ENCODE measurements at places on chromosomes 3 and 15.
A peak's percentile ranks its signal among the peaks of the same experiment; 100 is the strongest.

- DNase-seq: no peak
These were observed 141.9 kb upstream of the SMAD3 start for GRCh38 chr15:66923438-66923881.

DNA sequence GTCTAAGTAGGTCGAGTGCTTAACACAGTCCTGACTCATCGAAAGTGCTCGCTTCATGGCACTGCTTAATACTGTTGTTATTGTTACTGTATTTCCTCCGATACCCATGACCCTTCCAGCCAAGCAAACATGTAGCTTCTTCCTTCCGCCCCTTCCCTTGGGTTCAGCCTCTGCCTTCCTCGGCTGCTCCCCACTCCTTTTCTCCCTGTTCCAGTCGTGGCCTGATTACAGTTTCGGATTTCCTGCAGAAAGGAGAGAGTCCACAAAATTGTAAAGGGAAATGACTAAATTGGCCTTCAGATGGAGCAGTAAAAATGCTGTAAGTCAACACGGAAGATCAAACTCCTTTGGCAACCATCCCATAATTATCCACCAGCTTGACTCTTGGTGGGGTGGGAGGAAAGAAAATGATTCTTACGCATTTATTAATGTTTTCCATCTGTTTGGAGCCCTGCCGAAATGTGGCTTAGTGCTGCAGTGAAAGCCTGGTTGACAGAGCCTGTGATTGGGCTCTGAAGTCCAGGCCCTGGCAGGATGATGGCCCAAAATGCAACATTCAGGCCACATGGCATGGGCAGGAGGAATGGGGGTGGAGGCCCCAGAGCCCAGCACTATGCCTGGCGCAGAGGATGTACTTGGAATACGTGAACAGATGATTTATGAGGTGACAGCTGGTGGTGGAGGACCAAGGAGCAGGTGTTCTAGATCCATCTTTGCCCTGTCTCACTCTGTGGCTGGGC, 37.6 kb downstream of the FAM3D start:
- peak; percentile 91 for DNase-seq

GRCh38 chr15:62691008-62691407, 351.5 kb upstream of the TPM1 start:
- DNase-seq: no peak

- no peak for DNase-seq
These were observed 81.9 kb upstream of the SLC25A36 start for GRCh38 chr3:140859592-140860336.

- DNase-seq: no peak
These were observed 70.1 kb downstream of the PLXNA1 start for GRCh38 chr3:127053026-127053425.

- DNase-seq: peak; percentile 50
These were observed 524.2 kb downstream of the NAALADL2 start for GRCh38 chr3:175383371-175383770.

GRCh38 chr3:44065311-44066094, 176.2 kb upstream of the TOPAZ1 start:
- DNase-seq: no peak

GRCh38 chr3:69612791-69613190, 126.5 kb upstream of the MITF start:
- DNase-seq: no peak

GRCh38 chr3:14725564-14726440, 50.9 kb downstream of the C3orf20 start:
- DNase-seq: peak; percentile 11

DNA sequence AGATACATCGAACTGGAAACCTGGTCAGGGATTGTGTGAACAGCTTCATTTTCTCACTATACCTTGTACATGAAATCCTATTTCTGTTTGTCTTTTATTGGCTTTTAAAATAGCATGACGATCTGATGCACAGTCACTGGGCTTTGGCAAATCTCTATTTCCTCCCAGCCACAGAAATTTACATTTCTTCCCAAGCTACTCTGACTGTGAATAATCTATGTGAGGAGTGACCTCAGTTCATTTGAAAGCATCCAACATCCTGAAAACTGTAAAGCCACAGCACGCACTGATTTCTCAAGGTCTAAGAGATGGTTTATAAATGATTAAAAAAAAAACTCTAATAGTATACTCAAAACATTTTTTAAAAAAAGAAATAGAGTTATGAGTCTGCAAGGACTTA, 450.3 kb downstream of the IL5RA start:
- DNase-seq: no peak

DNA sequence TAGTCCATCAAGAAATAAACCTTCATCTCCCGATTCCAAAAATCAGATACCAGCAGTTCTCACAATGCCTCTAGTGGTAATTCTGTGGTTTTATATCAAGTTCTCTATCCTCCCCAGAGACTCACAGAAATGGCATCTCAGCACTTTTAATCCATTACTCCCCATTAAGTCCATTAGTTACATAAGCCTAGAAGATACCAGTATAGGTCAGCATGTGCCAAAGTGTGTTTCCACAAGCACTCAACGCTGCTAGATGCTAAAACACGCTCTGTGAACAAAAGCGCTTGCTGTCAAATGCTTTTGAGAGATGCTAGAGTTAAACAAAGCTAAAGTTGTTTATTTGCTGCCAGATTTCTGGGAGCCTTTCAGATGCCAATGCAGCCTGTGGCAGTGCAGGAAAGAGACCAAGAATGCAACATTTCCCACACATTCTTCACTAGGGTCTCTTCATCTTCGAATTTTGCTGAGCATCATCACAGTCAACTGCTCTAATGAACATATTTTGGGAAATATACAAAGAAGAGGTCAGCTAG, 918.8 kb upstream of the CFAP20DC start:
- no peak for DNase-seq

DNA sequence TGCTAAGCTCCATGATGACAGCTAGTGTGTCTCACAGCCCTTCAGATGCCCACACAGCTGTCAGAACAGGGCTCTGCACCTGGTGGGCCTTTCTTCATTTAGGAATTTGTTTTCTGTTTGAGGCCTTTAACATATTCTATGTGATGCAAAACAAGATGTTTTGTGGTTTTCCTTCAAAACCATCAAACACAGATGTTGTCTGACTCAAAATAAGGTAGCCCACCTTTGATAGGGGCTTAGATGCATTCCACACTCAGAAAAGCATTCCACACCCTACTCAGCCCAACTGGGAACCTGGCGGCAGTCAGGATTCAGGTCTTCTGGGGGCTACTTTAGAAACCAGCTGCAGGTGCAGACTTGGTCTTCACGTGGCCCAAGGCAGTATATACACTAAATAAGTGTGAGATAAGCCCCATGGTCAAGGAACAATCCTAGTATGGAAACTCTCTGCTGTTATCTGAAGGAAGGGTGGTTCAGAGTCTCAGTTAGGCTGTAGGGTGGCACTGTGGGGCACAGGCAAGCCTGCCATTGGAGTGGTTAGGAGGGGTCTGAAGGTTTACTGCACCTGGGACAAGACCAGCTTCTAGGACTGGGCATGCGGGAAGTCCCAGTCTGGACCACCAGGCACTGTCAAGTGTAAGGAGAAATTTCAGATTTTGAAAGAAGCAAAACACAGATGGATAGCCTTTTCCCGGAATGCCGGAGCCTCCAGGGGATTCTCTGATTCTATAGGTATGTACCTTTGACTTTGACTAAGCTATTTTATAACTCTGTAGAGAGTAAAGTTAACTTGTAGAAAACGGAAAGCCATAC, 20.1 kb downstream of the LRRC2 start:
- DNase-seq: no peak

GRCh38 chr3:149969110-149969939, 1.4 kb downstream of the PFN2 start:
- no peak for DNase-seq

- no peak for DNase-seq
These were observed 39.9 kb upstream of the ADCY5 start for GRCh38 chr3:123488645-123489347.

GRCh38 chr3:73759297-73759711, 134.6 kb upstream of the PDZRN3 start:
- no peak for DNase-seq

DNA sequence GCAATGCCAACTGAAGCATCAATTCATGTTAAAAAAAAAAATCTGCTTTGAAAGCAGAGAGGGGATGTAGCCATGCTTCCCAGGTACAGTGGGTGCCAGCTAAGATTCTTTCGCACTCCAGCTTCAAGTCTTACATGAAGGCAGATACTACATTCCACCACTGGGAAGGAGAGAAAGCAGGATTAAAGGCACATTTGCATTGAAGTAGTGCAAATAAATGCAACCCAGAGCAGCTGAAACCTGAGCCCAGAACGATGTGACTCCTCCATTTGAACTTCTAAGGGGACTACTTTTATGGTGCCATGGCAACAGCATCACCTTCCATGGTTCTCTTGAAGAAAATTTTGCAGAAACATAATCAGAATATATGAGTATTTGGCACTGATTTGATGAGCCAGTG, 19.1 kb upstream of the GJD2 start:
- DNase-seq: no peak

- DNase-seq: no peak
These were observed 32.9 kb downstream of the GPR176 start for GRCh38 chr15:39887211-39887610.

DNA sequence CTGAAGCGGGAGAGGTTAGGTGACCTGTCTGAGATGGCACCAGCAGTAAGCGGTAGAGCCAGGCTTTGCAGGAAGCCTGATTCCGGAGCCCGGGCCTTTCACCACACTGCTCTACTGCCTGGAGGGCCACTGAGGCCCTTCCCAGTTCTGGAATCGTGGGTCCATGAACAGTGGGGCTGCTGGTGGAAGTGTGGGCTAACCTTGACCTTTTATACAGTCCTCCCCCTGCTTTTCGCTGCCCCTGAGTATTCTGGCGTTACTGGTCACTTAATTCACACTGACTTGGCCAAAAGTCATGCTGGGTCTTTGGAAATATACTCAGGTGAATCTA, 2.6 kb upstream of the ABTB1 start:
- no peak for DNase-seq

GRCh38 chr3:151426341-151426657, 34.6 kb downstream of the IGSF10 start:
- DNase-seq: no peak

GRCh38 chr15:26555898-26556297, 217.0 kb downstream of the GABRB3 start:
- DNase-seq: no peak

Data from brain pericyte (primary cell).